ENCODE measurements at places on chromosomes 2 and 18.

DNA sequence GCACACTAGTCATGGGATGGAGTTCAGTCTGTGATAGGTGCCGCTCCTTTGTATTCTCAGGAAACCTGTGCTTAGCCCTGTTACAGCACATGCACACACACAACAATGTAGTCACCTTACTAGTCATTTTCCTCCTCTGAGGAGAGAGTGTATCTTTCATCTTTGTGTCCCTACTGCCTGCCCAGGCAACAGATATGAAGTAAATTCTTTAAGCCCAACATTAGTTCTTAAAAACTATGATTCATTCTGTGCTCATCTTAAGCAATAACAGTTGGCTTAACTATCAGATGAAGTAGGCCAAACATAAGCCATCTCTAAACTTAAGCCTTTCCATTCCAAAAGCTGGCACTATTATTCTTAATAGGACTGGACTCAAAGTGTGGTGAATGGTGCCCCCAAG is 186.5 kb downstream of the LNPK start:
- DNase-seq = no peak

- no peak for DNase-seq
These were observed 228.3 kb downstream of the C1D start for GRCh38 chr2:67834482-67834881.

- no peak for DNase-seq
These were observed 4.4 kb downstream of the ACTR1B start for GRCh38 chr2:97659256-97660043.

DNA sequence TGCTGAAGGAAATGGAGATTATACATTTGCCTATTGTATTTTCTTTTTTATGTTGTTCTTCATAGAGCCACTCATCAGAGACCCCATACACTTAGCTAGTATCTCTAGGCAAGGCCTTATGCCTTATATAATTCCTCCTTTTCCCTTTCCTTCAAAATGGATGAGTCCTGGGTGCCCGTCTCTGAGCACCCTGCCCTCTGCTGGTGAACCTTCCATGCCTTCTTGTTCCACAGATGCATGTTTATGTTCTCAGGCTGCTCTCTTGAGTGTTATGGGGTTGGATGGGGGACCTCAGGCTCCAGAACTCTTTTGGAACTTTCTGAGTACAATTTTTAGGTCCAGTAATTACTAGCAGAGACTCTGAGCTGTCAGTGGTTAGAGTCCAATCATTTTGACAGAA is 368.6 kb upstream of the SPRED2 start:
- DNase-seq = no peak

- DNase-seq = no peak
These were observed 86.6 kb upstream of the FAM237A start for GRCh38 chr2:206555721-206556120.

DNA sequence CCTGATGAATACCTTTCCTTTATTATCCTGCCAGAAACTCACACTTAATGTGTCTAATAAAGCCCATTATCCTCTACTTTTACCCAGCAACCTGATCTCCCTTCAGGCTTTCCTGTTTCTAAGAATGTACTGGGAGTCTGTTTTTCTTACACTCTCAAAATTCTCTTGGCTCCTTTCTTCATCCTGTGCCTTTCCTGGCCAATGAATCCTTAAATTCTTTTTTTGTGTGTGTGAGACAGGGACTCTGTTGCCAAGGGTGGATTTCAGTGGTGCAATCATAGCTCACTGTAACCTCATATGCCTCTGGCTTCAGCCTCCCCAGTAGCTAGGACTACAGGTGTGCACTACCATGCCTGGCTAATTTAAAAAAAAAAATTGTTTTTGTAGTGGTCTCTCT is 72.7 kb downstream of the MAP2 start:
- no peak for DNase-seq

All from erythroblast (primary cell).